ENCODE measurements at places on chromosomes 7 and 10.

- H3K4me1 ChIP-seq: no peaks in the 10 kb centered on the region
- no peaks in the 10 kb centered on the region for H3K27me3 ChIP-seq
- DNase-seq: peak; percentile 95
- H3K27ac ChIP-seq: peak within 1 kb of the TSS; percentile 86
- H3K36me3 ChIP-seq: no peaks in the 10 kb centered on the region
These were observed at the start of gene ATP6V0E2 for GRCh38 chr7:149873074-149873969. ATP6V0E2 (plus strand) TSS chr7:149873969; CDS start chr7:149874066, 97 bp downstream.

- no peaks in the 10 kb centered on the region for H3K36me3 ChIP-seq
- H3K27me3 ChIP-seq: no peaks in the 10 kb centered on the region
- H3K27ac ChIP-seq: no peak overlapping the region
- no peak overlapping the region for H3K4me3 ChIP-seq
- H3K4me1 ChIP-seq: no peaks in the 10 kb centered on the region
These were observed 4.2 kb downstream of the EPHB4 start for GRCh38 chr7:100823140-100823525.

DNA sequence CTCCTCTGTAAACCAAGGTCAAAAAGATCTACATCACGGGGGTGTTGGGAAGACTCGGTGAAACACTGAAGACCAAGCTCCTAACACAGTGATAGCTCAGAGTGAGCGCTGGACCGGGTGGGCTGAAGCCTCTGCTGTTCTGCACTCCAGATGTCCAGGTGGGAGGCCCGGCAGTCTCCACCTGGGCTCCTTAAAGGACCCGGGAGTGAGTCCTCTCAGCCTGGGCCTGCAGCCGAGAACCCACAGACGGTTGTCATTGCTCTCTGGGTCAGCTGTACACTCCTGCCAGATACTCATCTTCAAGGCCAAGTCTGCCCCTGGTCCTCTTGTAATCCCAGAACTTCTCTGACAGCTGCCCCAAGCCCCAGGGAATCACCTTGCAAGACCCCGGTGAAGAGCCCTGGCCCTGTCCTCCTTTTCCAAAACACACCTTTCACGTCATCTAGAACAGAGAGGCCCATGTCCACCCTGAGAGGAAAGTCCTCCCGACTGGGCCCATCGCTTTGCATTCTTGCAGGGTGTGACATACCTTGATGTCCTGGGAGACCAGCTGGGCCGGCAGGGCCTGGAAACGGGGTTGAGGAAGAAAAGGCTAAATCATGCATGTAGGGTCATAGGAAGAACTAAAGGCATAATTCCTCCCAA lies 43.7 kb downstream of the COL17A1 start:
- H3K4me3 ChIP-seq: no peak overlapping the region
- DNase-seq: no peak
- H3K4me1 ChIP-seq: no peaks in the 10 kb centered on the region
- H3K27me3 ChIP-seq: no peaks in the 10 kb centered on the region

DNA sequence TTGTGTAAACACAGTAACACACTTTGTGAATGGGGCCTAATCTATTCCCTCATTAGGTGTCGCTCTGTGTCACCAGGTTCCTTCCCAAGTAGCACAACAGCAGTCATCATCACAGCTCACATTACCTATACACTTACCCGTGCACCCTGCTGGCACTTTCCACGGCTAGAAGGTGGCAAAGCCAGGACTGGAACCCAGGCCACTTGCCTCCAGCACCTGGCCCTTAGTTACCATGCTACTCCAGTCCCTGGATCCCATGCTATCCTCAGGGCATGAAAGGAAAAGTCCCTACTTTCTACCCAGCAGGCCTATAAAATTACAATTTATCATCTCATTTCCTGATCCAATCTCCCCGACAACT lies 18.4 kb downstream of the SMURF1 start:
- H3K27ac ChIP-seq: peak overlapping the region; percentile 51
- H3K4me3 ChIP-seq: no peak overlapping the region
- peaks cover 26% of the 10 kb centered on the region for H3K4me1 ChIP-seq

DNA sequence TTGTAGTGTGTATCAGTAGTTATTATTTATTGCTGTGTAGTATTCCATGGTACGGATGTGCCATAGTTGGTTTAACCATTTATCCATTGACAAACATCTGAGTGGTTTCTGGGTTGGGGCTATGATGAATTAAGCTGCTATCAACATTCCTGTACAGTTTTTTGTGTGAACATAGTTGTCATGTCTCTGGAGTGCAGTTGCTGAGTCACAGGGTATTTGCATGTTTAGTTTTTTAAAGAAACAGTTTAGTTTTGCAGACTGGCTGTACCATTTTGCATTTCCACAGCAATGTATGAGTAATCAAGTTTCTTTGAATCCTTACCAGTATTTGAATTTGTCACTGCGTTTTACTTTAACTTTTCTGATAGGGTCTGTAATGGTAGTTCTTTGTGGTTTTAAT lies 516.7 kb upstream of the CELF2 start:
- H3K4me3 ChIP-seq: no peak overlapping the region
- DNase-seq: no peak
- no peaks in the 10 kb centered on the region for H3K4me1 ChIP-seq
- no peaks in the 10 kb centered on the region for H3K27me3 ChIP-seq

DNA sequence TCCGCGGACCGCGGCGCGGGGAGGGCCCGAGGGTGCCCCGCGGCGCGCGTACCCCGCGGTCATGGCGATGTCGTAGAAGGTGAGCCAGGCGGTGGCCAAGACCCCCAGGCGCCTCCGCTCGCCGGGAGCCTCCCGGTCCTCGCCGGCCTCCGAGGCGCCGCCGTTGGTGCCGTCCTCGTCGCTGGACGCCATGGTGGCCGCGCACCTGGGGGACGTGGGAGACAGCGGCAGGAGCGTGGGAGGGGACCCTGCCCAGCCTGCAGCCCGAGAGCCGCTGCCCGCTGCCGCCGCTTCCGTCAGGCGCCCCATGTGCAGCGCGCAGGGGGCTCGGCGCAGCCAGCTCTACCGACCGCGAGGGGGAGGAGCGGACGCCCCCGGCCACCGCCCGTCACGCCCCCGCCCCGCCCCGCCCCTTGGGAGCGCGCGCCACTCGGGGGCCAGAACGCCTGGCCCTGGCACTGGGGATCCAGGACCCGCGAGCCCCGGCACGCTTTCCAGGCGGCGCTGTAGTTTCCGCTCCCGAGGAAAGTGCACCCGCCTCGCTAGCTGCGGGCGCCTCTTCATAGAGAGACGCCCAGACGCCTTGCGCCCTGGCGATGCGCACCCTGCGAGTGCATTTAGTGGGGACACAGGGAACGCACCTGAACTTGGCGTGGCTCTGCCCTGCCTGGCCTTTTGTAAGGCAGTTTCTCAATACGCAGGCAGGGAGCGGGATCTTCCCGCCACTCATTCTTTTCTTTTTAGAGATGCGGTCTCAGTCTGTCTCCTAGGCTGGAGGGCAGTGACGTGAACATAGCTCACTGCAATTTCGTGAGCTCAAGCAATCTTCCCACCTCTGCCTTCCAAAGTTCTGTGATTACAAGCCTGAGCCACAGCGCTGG lies at the start of gene HACD1:
Gene HACD1, minus strand, starts transcription at position 344 of the 881 bp plus-strand sequence. Its CDS starts 35 bp downstream, at position 309.
- peak within 1 kb of the TSS; percentile 77 for H3K27ac ChIP-seq
- no peaks in the 10 kb centered on the region for H3K27me3 ChIP-seq
- H3K36me3 ChIP-seq: no peaks in the 10 kb centered on the region

- DNase-seq: peak; percentile 19
- no peaks in the 10 kb centered on the region for H3K4me1 ChIP-seq
- no peak overlapping the region for H3K27ac ChIP-seq
- no peaks in the 10 kb centered on the region for H3K36me3 ChIP-seq
- H3K27me3 ChIP-seq: no peaks in the 10 kb centered on the region
- no peak overlapping the region for H3K4me3 ChIP-seq
These were observed 44.2 kb downstream of the MINDY4 start for GRCh38 chr7:30815388-30815854.

GRCh38 chr7:108190891-108191290 lies 60.7 kb upstream of the LAMB4 start:
- H3K4me3 ChIP-seq: no peak overlapping the region
- no peak overlapping the region for H3K27ac ChIP-seq
- H3K27me3 ChIP-seq: no peaks in the 10 kb centered on the region
- H3K4me1 ChIP-seq: no peaks in the 10 kb centered on the region

DNA sequence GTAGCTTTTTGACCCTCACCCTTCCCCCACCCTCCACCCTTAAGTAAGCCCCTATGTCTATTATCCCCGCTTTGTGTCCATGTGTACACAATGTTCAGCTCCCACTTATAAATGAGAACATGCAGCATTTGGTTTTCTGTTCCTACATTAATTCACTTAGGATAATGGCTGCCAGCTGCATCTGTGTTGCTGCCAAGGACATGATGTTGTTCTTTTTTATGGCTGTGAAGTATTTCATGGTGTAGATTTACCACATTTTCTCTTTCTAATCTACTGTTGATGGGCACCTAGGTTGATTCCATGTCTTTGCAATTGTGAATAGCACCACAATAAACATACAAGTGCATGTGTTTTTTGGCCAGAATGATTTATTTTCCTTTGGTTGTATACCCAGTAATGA lies 232.2 kb downstream of the CACNA2D1 start:
- H3K36me3 ChIP-seq: no peaks in the 10 kb centered on the region
- H3K4me1 ChIP-seq: no peaks in the 10 kb centered on the region
- DNase-seq: no peak
- no peaks in the 10 kb centered on the region for H3K27me3 ChIP-seq

- H3K36me3 ChIP-seq: no peaks in the 10 kb centered on the region
- no peak overlapping the region for H3K4me3 ChIP-seq
- H3K27me3 ChIP-seq: no peaks in the 10 kb centered on the region
- no peak for DNase-seq
These were observed 106.6 kb downstream of the GAD2 start for GRCh38 chr10:26323219-26323618.

- H3K27ac ChIP-seq: no peak overlapping the region
- no peak overlapping the region for H3K4me3 ChIP-seq
- no peaks in the 10 kb centered on the region for H3K4me1 ChIP-seq
- no peaks in the 10 kb centered on the region for H3K36me3 ChIP-seq
These were observed 30.1 kb downstream of the C10orf90 start for GRCh38 chr10:126640401-126640800.

DNA sequence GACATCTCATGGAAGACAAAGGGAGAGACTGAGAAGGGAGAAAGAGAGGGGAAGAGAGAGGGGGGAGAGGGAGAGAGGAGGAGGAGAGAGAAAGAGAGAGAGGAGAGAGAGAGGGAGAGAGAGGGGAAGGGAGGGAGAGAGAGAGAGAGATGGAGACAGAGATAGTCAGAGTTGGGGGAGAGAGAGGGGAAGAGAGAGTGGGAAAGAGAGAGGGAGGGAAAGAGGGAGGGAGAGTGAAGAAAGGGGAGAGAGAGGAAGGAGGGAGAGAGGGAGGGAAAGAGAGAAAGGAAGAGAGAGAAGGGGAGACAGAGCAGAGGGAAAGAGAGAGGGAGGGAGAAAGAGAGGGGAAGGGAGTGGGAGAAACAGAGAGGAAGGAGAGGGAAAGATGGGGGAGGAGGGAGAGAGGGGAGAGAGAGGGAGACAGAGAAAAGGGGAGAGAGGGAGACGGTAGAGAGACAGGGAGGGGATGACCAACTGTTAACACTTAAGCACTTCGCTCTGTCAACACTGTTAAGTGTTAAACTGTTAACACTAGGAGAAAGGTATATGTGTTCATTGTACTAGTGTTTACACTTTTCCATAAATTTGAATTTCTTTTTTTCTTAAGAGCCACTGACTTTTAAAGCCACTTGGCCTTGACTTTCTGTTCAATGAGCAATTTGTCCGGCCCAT lies 21.8 kb upstream of the SDK1 start:
- DNase-seq: no peak
- no peaks in the 10 kb centered on the region for H3K27me3 ChIP-seq
- H3K36me3 ChIP-seq: no peaks in the 10 kb centered on the region
- no peak overlapping the region for H3K27ac ChIP-seq

DNA sequence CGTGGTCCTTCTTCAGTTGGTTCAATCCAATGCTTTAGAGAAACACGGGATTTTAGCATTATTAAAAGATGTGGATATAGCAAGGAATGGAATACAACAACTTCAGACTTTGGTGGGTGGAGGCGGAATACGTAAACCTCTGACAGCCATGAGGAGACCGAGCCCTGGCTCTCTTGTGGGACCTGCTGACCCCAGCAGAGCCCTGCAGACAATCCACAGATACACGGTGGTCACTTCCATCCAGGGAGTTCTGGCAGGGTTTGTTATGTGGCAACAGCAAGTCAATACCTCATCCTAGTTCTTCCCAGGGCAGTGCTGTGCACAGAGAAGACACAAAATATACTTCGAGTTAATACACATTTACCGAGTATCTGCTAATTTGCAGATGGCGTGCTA lies 118.5 kb upstream of the DIP2C start:
- no peaks in the 10 kb centered on the region for H3K27me3 ChIP-seq
- no peak for DNase-seq
- H3K27ac ChIP-seq: no peak overlapping the region
- peaks cover 16% of the 10 kb centered on the region for H3K36me3 ChIP-seq

DNA sequence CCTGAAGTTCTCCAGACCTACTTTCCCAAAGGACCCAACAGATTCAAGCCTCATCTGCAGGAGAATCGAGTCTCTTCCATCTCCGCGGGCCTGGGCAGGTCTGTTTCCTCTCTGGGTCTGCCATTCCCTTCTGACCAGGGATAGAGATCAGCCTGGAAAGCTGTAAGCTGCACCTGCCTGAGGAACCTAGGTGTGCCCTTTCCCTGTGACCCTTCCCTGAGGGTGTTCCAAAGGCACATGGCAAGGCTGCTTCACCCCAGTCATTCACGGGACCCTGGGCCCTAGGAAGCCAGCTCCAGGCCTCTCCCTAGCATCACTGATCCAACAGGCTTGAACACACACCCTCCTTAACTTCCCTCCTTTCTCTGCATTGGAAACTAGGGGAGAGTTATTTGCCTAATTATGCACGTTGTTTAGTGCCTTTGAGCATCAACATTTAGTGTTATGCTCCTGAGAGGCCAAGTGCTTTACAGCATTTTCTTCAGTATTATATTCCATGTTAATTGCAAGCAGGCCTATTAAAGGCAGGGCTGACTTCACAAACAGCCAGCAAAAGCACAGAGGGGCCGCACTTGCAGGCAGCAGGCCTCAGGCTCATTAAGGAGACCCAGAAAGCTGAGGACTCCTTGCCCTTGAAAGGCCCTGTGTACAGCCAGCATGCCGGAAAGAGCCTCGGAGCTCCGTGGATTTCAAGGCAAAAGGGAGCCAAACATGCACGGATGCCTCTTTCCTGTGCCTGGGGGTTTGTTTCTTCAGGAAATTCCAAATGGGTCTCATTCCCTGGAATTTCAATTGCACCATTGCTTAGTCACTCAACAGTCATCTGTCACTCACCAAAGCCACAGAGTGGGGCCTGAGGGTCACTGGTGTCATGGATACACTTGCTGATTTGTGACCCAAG lies 91.0 kb upstream of the FAM20C start:
- no peaks in the 10 kb centered on the region for H3K27me3 ChIP-seq
- no peaks in the 10 kb centered on the region for H3K4me1 ChIP-seq
- no peak for DNase-seq
- no peaks in the 10 kb centered on the region for H3K36me3 ChIP-seq
